ENCODE measurements at places on chromosomes 6 and 20.

DNA sequence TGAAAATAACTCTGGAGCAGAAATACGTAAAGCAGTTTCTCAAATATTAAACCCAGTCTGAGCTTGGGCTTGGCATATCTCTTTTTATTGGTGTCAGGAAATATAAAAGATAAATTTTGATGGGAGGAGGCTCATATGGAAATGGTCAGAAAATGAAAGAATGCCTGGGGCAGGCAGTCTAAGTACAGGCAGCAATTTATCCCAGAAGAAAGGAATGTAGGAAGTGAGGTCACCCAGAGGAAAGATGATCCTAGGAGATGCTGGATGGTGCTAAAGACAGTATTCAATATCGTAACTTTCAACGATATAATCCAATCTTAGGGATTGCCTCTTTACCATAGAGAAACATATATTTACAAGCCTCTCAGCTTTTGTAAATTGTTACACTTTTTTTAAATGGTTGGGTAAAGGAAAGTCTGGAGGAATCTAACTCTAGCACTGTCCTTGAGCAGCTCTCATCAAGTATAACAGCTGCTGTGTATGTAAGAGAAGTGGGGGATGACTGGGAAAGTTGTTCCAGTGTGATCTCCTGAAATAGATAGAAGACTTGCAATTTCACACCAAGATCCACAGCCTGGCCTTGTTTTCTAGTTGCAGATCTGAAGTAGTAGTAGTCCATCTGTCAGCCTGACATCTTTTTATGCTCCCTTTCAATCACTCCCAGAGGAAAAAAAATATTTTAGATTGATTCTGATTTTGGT, 256.9 kb upstream of the SASH1 start:
- DNase-seq: peak; percentile 31

DNA sequence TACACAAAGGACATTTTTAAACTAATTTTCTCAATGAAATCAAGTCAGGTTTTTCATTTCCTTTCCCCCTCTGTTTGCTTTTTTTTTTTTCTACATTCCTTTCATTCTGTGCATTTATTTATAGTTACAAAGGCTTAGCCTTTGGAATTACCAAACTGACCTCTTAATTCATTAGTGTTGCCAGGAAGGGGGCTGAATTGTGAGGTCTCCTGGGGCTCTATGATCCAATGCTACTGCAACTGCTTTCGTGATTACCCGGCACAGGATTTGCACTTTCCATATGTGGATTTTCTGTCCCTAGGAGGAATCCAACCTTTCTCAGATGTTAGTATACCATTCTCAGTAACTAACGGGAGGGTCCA, 35.3 kb downstream of the NEDD9 start:
- DNase-seq: peak; percentile 96

DNA sequence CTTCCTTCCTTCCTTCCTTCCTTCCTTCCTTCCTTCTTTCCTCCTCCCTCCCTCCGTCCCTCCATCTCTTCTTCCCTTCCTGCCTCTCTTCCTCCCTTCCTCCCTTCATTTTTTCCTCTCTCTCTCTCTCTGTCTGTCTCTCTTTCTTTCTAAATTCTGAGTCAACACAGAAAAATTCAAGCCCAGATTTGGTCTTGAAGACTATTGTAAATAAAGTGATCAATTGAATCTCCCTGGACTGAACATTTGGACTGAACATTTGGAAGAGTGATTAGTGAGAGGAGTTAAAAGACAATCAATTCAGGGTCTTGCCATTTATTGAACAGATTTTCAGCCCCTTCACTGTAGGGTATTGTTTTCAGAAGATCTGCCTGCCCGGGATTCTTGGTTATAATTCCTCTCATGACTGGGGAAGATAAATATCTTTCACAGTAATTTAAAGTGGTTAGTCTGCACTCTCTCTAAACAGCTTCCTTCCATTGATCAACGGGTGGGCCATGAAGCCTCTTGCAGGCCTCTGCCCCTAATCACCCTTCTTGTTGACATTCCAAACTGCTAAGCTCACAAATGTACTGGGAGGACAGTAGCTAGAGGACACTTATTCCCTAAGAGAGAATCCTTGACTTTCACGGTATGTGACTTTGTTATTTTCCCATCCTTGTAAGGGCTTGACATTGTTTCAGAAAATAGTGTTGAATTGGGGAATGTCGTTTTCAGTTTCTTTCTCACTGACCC, 101.7 kb upstream of the BMP2 start:
- DNase-seq: peak; percentile 2

- peak; percentile 75 for DNase-seq
Measured at GRCh38 chr6:16446273-16446672, 207.9 kb downstream of the GMPR start.

GRCh38 chr6:146634022-146634421, 35.2 kb downstream of the ADGB start:
- no peak for DNase-seq

DNA sequence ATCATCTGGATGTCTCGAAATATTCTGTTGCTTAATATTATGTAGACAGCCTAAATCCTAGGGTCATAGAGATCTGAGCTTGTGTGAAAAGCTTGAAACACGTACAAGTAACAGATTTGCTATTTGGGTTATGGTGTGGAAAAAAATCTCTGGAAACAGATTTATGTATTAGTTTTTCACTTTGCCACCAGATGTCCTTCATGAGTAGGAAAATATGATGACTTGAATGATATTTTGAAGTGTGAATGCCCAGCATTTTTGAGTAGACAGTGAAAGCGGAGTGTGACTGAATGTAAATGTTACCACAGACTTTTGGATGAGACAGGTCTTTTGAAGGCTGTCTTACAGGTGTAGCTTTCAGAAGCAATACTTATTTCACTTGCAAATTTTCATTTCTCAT, 4.2 kb upstream of the BMP6 start:
- peak; percentile 49 for DNase-seq

DNA sequence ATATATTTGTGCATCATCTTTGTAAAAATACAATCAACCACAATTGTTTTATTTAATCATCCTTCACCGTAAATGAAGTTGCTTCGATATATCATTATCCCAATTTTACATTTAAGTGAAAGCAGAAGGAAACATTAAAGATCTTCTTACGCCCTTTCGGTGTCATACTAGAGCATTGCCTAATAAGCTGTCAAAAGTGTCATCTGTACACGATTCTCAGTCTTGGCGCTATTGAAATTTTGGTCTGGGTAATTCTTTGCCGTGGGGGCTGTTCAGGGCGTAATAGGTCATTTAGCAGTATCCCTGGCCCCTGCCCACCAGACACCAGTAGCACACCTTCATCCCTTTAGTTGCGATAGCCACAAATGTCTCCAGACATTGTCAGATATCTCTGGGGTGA, 40.4 kb upstream of the TMEM170B start:
- no peak for DNase-seq

GRCh38 chr20:50136822-50137599, 16.5 kb downstream of the PEDS1 start:
- DNase-seq: no peak
